ENCODE measurements at places on chromosomes 12 and 14.

DNA sequence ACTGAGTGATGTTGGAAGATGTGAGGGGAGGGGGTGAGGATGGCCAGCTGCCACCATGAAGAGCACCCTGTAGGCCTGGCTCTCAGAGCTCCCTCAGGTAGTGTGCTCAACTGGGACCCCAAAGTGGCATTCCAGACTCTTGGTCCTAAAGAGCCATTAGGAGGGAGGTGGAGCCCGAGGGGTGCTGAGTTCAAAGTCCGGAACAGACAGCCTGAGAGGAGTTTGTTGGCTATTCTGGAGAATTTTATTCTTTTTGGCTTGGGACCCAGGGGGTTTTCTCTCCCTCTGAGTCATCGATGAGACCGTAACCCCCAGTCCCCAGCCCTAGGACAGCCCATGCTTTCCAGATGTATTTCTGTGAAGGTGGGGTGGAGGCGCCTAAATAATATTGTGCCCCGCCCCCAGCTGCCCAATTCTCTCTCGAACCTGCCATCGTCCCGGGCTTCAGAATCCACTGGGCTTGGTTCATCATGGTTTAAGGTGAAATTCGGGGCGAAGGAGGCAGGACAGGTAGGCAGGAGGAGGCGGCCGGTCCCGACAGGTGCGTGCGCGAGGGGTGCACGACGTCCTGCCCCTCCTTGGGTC, 690 bp upstream of the RBP5 start:
- DNase-seq, result peak; percentile 33

- DNase-seq, result no peak
Observed at GRCh38 chr12:129076441-129077320, 223.4 kb downstream of the GLT1D1 start.

- DNase-seq, result no peak
Observed at GRCh38 chr12:108816652-108817335, 40.6 kb downstream of the SSH1 start.

DNA sequence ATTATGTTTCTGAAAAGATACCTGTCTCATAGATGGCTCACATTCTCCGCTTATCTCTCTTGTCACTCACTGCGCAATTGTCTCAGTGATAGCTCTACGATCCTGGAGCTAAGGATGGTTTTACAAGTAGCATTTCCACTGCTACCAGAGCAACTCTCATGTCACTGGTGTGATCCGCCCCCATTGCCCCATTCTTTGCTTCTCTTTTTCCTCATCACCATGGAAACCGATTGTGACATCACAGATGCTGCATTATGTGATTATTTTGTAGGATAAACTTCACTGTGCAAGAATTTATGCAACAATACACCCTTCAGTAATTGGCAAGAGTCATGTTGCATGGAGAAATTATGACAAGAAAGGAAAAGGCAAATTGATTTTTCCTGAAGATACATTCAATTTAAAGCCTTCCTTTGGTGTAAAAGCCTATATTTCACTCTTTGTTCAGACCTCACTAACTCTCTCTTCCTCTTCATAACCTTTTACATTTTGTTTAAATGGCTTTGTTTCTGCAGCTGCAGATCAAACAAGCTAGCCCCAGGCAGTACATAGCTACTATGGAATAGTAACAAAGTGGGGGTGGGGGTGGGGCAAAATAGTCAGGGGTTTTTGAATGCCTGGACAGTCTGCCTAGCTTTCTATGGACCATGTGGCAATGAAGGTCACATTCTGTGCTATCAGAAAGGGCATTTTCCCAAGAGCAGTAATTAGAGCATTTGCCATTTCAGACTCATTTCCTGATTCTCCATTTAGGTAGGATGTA, 539.8 kb downstream of the NRXN3 start:
- DNase-seq, result no peak

DNA sequence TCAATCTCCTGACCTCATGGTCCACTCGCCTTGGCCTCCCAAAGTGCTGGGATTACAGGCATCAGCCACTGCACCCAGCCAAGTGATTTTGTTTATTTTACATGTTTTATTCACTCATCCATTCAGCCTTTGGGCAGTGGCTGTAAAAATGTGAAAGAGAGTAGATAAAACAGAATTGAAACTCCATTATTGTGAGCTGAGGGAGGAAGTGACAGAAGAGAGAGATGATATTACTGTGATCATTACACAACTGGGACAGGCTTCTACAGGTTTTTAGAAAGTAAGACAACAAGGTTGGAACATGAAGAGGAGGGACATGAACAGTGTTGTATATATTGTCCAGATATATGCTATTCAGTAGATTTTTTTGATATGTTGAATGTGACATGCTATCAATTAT, 25.0 kb downstream of the CREBL2 start:
- no peak for DNase-seq

DNA sequence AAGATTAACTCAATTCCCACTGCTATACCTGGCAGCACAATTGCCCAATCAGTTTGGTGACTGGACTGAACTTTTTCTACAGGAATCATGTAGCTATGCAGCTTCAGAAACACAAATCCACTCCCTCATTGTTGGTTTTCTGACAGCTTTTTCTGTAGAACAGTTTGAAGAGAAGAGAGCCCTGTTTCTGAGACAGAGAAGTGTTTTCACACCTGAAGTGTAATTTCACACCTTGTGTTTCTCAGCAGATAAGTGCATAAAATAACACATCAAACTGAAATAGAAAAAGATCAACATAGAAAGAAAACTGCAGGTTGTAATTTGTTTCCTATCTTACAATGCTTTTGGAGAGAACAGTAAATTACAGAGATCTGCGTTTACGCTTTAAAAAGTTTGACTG, 335.6 kb downstream of the SNAPC1 start:
- DNase-seq, result no peak

DNA sequence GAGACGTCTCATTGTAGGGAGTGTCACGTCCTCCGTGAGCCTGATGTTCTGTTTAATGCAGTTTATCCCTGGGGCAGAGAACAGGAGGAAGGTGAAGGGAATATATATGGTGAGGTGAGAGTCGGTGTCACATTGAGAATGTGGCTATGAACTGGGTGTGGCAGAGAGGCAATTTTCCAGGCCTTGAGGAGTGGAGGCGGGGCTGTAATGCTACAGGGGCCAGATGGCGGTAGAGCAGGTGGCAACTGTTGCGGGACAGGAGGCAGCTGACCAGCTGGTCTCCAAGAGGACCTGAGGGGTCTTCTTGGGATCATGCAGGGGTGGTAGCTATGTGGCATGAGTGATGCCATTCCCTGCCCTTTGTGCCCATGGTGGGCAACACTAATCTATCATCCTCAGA, 59.6 kb downstream of the CACNA1C start:
- no peak for DNase-seq

- no peak for DNase-seq
Observed at GRCh38 chr12:114955414-114956014, 271.5 kb upstream of the TBX3 start.

GRCh38 chr14:59013672-59014298, 174.7 kb upstream of the DAAM1 start:
- DNase-seq, result no peak

- no peak for DNase-seq
Observed at GRCh38 chr12:65895759-65896656, 71.7 kb downstream of the HMGA2 start.

DNA sequence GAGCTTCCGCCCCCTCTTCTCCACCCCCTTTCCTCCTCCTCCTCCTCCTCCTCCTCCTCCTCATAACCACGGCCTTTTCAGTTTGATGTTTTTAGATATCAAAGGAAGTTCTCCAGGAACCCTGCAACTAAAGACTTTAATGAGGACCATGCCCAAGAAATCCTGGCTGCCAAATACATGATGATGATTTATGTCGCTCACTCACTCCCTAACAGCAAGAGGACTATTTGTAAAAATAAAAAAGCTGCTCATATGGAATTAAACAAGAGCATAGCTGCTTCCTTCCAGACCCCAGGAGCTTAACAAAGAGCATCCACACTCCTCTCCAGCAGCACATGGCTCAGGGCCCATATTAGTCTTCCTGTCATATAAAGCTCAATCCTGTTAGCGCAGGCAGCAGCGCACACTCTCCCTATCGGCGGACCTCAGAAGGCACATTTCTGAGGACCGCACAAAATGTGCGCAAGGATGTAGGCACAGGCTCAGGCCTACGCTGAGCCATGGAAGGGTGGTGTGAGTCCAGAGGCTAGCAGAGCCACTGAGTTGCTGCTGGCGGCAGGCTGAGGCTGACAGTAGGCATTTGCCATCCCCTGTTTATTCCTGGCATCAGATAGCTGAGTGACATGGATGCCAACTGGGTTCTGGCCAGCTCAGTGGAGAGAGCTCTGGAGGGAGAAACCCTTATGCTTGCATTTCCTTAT, 232.8 kb downstream of the MSRB3 start:
- no peak for DNase-seq
